ENCODE measurements at places on chromosomes 7 and 10.

DNA sequence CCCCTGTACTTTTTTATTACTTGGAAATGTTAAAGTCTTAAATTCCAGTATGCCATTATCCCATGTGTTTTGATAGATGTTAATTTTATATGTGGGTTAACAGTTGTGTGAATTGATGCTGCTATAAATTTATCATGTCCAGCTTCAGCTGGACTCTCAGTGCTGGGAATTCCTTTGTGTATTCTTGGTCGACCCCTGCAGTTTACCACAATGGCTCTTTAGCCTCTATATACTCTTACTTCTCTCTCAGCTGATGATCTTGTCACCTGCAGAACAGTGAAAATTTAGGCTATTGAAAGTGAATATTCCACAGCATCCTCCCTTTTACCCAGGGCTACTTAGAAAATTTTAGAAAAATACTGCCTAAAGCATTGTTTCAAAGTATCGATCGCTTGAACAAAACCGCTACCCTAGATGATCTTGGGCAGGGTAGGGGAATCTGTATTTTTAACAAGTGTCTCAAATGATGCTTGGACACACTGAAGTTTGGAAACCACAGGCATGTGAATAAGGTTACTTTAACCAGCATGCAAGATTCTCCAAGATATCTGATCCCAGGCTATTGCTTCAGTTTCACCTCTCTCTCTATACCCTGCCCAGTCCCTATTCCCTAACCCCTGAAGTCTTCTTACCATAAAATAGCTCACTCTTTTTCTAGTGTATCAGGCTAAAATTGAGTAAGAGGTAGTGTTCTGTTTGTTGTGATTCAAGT lies 25.4 kb downstream of the LCOR start:
- no peak for DNase-seq

GRCh38 chr10:45553155-45553554 lies 119.4 kb downstream of the ZFAND4 start:
- DNase-seq: no peak

GRCh38 chr7:102416406-102416805 lies 17.0 kb upstream of the ORAI2 start:
- DNase-seq: no peak

GRCh38 chr7:74412056-74412455 lies 41.6 kb upstream of the GTF2IRD1 start:
- DNase-seq: no peak

- no peak for DNase-seq
These were observed 24.0 kb downstream of the IL2RA start for GRCh38 chr10:6038071-6038631.

Data from testis (tissue), 5 donors.